ENCODE measurements at places on chromosomes 7 and 10. TPM values are rescaled to one million over a fixed set of nuclear protein-coding genes. Genes with fewer than 3 reads are reported as not detected.

- H3K4me3 ChIP-seq: no peak overlapping the region
- peaks cover 4% of the 10 kb centered on the region for H3K36me3 ChIP-seq
- peaks cover 15% of the 10 kb centered on the region for H3K4me1 ChIP-seq
- DNase-seq: no peak
- no peak overlapping the region for H3K27ac ChIP-seq
These were observed 68.2 kb downstream of the CHST15 start for GRCh38 chr10:124025152-124025551.

- peaks cover 3% of the 10 kb centered on the region for H3K27me3 ChIP-seq
- H3K27ac ChIP-seq: no peak overlapping the region
- no peaks in the 10 kb centered on the region for H3K36me3 ChIP-seq
- H3K4me3 ChIP-seq: no peak overlapping the region
- peak; percentile 55 for DNase-seq
These were observed 8.2 kb upstream of the NDST2 start for GRCh38 chr10:73819513-73820093.

Gene ARHGAP19
- 9.8 TPM for total RNA-seq

GRCh38 chr10:61731638-61732037 is 68.9 kb downstream of the CABCOCO1 start:
- no peak for DNase-seq
- no peaks in the 10 kb centered on the region for H3K36me3 ChIP-seq
- H3K27ac ChIP-seq: no peak overlapping the region
- H3K27me3 ChIP-seq: peaks cover 4% of the 10 kb centered on the region

DNA sequence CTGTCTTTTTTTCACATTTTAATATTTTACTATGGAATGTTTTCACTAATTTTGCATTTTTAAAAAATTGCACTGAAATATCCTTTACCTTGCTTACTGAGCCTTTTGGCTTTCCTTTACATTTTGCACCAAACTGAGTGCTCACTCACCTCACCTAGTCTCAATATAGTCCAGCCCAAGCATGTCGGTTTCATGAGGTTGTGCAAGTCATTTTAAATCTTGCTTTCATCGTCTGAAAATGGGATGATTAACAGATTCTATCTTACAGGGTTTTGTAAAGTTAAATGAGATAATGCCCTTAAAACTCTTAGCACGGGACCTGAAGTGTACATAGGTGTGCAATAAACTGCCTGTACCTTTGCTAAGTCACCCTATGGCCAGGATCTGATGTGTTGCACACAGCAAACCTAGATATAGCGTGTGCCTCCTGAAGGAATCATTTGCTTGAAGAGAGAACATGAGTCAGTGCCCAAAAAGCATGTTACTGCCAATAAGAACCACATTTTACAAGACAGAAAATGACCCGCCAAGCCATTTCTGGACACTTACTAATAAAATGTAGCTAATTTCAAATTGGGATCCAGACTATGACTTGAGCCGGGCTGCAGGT is 199.8 kb downstream of the JCAD start:
- no peak for DNase-seq
- no peak overlapping the region for H3K27ac ChIP-seq
- peaks cover 4% of the 10 kb centered on the region for H3K27me3 ChIP-seq
- no peaks in the 10 kb centered on the region for H3K4me1 ChIP-seq
- H3K4me3 ChIP-seq: no peak overlapping the region

- DNase-seq: no peak
- no peak overlapping the region for H3K4me3 ChIP-seq
- H3K4me1 ChIP-seq: no peaks in the 10 kb centered on the region
- no peaks in the 10 kb centered on the region for H3K36me3 ChIP-seq
- H3K27me3 ChIP-seq: peaks cover 2% of the 10 kb centered on the region
These were observed 87.3 kb downstream of the PALS2 start for GRCh38 chr7:24660546-24660945.

All from glutamatergic neuron (in vitro differentiated cells).